ENCODE measurements at places on chromosomes 1 and 21.

DNA sequence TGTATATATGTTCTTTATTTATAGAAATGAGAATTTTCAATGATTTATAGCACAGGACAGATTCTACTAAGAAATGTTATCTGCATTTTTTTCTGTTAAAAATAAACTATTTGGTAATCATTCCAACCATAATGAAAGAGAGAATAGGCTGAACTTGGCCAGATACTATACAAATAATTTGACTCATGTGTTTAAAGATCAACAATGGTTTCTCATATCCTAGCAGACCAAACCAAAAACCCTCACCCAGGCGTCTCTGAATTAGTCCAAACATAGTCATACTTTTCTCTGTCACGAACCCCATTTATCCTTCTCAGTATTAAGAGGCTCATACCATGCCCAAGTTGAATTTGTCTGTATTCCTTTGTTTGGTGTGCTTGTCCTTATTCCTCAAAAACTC, 40.3 kb downstream of the RPE65 start:
- DNase-seq = no peak

DNA sequence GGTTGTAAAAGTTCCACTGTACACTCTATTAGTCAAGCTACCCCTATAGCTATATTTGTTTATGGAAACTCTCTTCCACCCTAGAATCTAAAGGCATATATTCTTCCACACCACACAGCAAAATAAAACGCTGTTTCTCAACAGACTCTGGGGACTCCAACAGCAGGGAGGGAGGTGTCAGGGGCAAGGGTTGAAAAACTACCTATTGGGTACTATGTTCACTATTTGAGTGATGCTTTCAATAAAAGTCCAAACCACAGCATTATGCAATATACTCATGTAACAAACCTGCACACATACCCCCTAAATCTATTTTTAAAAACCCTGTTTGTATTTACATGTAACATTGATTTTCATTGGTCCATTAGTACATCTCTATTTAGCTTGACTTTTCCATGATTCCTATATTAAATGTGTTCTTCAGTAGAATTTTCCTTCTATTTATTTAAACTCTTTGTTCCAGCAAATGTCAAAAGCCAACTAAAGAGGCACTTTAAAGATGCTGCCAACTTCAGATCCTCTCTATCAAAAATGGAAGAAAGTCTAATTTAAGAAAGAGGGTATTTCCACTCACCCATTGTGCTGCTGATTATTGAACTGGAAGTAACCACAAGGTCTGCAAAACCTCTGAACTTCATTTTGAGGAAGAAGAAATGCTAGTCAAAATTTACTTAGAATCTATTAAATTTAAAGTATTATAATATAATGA, 26.2 kb downstream of the RGS7 start:
- no peak for DNase-seq

GRCh38 chr1:201842472-201843027, 13.6 kb downstream of the IPO9 start:
- no peak for DNase-seq

GRCh38 chr1:197151185-197151584, 4.7 kb upstream of the ASPM start:
- DNase-seq = no peak

GRCh38 chr1:117803318-117803717, 126.1 kb downstream of the GDAP2 start:
- DNase-seq = no peak

DNA sequence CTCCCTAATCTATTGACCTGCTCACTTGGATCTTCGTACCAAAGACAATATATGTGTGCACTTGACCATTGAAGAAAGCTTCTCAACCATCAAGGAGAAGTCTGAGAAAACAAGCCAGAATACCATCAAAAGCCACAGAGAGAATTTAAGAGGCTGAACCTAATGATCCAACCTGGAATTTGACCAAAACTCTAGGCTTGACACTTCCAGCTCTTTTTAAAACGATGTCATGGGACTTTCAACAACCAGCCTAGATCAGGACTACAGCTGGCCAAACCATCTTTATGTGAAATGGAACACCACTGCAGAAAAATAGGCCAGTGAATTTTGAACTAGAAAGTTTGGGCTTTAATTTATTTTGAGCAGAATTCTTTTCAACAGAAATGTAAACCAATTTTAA, 444.4 kb downstream of the LTN1 start:
- DNase-seq = no peak

- no peak for DNase-seq
Observed at GRCh38 chr1:24379733-24380315, 33.8 kb downstream of the STPG1 start.

DNA sequence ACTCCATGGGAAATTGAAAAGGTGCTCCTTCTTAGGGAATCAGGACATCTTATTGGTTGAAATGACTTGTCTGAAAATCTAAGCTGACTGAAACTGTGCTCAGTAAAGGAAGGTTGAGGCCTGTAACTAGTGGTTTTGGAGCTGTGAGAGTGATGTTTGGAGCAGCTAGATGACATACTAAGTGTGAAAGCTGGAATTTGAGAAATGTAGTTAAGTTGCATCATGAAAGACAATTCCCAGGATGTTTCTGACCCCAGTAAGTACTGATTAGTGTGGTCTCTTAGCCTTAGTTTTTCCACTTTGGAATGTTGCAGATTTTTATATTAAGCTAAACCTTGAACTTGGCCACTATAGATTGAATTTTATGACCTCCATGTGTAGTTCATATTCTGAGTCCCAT, 154.9 kb downstream of the PAPPA2 start:
- no peak for DNase-seq

DNA sequence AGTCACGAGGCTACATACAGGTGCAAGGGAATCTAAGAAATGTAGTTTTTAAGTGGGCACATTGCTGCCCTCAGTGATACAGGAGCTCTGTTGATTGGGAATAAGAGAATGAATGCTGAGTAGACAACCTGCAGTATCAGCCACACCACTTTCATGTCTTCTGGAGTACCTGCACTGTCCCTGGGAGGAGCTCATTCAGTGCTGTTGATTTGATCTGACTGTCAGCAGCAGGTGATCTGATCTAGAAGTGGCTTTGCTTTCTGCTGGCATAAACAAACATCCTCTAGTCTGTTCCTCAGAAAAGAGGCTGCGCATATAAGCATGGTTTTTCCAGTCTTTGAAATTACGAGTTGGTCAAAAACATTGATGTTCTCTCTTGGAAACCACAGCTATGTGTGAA, 35.5 kb upstream of the LRRC52 start:
- no peak for DNase-seq

DNA sequence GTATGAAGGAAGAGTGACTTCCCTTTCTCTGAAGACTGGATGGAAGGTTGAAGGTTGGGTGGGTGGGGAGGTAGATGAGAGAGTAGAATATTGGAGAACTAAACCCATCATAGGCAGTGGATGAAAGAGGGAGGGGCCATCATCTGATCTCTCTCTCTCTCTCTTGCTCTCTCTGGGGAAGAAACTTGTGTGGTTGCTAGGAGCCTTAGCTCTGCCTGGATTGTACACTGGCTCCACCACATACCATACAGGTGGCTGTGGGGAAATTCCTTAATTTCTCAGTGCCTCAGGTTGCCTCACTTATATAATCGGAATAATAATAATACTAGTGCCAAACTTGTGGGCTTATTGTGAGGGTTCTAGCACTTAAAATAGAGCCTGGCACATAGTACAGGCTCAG, 9.5 kb downstream of the XCL1 start:
- DNase-seq = no peak

GRCh38 chr1:86296305-86297205, 99.6 kb downstream of the ODF2L start:
- no peak for DNase-seq

DNA sequence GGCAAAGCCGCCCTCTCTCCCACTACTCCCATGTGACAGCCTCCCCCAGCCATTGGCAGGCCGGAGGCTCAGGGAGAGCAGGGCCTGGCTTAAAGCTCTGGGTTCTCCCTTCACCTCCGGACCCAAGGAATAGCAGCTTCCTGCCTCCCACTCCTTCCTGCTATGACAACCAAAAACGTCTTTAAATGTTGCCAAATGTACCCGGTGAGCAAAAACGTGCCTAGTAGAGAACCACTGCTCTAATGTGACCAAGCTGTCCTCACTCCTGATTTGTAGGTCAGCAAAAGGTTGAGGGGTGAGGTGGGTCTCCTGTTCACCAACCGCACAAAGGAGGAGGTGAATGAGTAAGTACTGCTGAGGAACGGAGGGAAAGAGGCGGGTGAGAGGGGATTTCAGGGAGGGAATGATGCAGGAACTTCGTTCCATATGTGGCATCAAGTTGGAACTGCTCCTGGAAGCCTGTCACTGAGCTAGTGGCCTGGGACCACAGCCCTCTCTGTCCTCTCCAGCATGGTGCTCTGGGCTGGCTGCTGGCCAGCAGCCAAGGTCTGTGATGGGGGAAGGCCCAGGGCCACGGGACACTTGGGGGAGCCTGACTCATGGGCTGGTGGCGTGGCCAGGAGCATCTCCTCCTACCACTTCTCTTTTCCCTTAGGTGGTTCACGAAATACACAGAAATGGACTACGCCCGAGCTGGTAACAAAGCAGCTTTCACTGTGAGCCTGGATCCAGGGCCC, 5.7 kb downstream of the MRTO4 start:
- DNase-seq = no peak

- no peak for DNase-seq
Observed at GRCh38 chr21:35593000-35593502, 467.3 kb downstream of the SETD4 start.

GRCh38 chr1:233132445-233132844, 163.1 kb downstream of the PCNX2 start:
- no peak for DNase-seq

DNA sequence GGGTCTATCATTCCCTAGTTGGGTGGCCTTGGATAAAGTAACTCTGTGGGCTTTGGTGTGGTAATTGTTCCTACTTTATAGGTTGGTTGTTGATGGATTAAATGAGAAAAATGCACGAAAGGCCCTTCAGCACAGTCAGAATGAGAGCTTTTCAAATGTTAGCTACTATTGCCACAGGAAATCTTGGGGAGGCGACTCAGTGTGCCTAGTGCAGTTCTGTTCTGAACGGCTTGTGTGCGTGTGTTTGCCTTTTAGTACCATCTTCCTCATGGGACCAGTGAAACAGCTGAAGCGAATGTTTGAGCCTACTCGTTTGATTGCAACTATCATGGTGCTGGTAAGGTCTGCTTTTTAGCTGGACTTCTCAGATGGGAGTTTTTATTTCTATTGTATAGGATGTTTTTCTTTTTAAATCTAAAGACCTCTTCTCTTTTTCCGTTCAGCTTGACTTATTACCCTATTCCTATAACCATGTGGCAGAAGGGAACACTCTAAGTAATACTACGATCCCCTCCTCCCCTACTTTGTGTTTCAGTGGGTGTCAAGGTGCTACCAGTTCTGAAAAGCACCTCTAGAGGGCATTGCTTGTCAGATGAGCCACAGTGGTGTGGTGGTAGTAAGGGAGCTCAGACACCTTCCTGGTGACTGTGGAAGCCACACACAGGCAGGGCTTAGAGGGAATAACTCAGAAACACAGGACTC, 9.2 kb downstream of the SFT2D2 start:
- peak; percentile 59 for DNase-seq

GRCh38 chr1:195278644-195279043, 1329.6 kb downstream of the KCNT2 start:
- DNase-seq = no peak

- DNase-seq = no peak
Observed at GRCh38 chr1:86380257-86380861, 15.8 kb downstream of the ODF2L start.

- no peak for DNase-seq
Observed at GRCh38 chr1:119600976-119601375, 47.1 kb downstream of the ZNF697 start.

GRCh38 chr21:18951271-18952038, 547.9 kb upstream of the TMPRSS15 start:
- peak; percentile 39 for DNase-seq

DNA sequence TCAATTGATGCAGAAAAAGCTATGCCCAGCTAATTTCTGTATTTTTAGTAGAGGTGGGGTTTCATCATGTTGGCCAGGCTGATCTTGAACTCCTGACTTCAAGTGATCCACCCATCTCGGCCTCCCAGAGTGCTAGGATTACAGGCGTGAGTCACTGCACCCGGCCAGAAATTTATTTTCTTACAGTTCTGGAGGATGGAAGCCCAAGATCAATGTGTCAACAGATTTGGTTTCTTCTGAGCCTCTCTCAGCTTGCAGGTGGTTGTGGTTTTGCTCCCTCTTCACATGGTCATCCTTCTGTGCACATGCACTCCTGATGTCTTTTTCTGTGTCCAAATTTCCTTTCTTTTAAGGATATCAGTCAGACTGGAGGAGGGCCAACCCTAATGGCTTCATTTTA, 35.6 kb downstream of the SHCBP1L start:
- DNase-seq = no peak

GRCh38 chr1:232553809-232554208, 76.1 kb downstream of the SIPA1L2 start:
- no peak for DNase-seq

DNA sequence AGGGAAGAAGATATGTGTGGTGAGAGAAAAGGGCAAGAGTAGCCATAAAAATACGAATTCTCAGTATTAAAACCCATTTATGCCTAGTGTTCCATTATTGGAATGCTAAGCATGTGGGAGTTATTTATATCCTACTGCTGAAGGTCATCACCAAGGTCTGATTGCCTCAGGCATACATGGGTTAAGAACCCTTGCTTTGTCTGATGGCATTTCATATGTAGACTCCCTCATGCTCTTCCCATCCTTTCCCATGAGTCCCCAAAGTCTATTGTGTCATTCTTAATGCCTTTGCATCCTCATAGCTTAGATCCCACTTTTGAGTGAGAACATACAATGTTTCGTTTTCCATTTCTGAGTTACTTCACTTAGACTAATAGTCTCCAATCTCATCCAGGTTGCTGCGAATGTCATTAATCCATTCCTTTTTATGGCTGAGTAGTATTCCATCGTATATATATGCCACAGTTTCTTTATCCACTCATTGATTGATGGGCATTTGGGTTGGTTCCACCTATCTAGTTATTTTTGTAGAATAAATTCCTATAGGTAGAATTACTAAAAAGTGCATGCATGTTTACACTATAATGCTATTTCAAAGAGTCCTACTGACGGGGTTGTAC, 172.5 kb downstream of the DYRK1A start:
- no peak for DNase-seq

- no peak for DNase-seq
Observed at GRCh38 chr1:202565890-202566602, 144.2 kb downstream of the SYT2 start.

GRCh38 chr1:230176871-230177411, 109.9 kb downstream of the GALNT2 start:
- DNase-seq = no peak

DNA sequence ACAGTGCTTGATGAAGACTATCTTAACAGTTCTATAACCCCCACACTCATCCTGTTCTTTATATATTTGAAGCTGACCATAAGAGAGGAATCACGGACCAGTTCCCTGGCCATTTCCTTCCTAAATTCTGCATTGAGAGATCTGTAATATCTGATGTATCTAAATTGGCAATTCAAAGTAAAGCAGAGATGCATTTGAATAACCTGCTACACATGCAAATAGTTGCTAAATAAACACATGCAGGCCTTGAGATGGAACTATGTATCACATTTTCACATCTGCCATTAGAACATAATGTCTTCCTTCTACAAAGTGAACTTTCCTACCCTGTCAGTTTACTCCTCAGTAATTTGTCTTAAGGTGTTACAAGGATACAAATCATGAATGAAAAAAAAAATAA, 20.4 kb upstream of the PGBD2 start:
- no peak for DNase-seq

Data from Caco-2 (cell line).